ENCODE measurements at places on chromosomes 4 and X.

GRCh38 chr4:149005191-149005590 is 563.0 kb upstream of the NR3C2 start:
- DNase-seq, result no peak

GRCh38 chr4:2961811-2962441 is 1.3 kb downstream of the NOP14 start:
- DNase-seq, result no peak

- DNase-seq, result no peak
Measured at GRCh38 chr4:39657465-39657864, 18.8 kb upstream of the SMIM14 start.

DNA sequence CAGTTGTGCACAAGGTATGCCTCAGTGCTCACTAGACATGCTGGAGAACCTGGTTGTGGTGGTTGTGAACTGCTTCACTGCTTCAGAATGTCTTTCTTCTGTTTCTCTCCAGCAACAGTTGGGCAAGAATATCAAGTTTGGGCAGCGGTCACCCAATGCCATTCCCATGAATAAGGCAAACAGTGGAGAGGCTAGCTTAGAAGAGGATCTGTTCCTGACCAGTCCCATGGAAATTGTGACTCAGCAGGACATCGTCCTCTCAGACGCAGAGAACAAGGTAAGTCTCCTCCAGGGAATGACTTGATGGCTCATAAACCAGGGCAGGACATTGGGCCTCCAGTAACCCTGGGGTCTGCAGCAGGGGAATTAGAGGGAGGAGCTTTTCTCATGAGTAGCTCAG is 79.9 kb downstream of the AASDH start:
- DNase-seq, result no peak

- DNase-seq, result no peak
Measured at GRCh38 chr4:113173793-113174264, 124.4 kb downstream of the ANK2 start.

- DNase-seq, result no peak
Measured at GRCh38 chr4:47484168-47484567, 907 bp upstream of the ATP10D start.

DNA sequence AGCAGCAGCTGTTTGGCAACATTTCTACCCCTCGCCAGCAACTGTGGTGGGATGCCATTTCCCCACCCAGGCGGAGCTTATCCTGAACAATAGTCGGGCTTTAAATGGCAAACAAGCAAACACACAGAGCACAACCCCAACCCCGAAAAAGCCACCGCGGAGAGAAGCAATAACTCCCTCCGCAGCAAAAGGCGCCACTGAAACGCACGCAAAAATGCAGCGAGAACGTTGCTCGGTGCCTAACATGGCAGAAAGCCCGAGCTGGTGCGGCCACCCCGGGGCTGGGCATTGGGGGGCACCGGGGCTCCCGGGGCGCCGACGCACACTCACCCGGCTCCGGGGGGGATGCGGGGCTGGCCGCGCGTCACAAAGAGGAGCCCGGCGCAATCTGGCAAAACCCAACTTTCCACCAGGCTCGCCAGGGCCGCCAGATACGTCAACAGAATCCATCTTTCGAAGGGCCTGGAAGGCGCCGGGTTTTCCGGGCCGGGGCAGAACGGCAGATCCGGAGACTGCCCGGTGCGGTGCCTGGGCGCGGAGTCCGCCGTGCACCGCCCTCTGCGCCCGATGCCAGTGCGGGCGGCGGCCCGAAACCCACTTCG is 818 bp downstream of the RAI2 start:
- no peak for DNase-seq

GRCh38 chrX:21812628-21813027 is 26.8 kb upstream of the MBTPS2 start:
- no peak for DNase-seq

GRCh38 chr4:77481856-77482255 is 123.8 kb upstream of the CXCL13 start:
- DNase-seq, result no peak

- DNase-seq, result no peak
Measured at GRCh38 chrX:15644560-15644872, 20.1 kb downstream of the CLTRN start.

- no peak for DNase-seq
Measured at GRCh38 chrX:115021121-115021520, 3.7 kb upstream of the IL13RA2 start.

DNA sequence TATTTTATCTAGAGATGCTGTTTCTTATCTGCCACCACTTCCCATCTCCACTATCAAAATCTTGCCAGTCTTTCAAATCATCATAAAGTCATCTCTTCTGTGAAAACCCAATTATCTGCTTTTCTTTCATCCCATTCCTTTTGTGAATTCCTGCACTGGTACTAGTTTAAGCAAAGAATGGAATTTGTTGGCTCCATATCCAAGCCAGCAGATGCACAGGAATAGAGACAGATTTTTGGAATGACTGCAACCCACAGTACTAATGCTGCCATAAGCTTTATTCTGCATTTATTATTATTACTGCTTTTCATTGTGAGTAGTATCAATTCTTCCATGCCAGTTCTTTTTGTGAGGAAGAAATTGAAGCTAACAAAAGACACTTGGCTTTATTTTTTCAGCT is 616.7 kb downstream of the RAPGEF2 start:
- DNase-seq, result no peak

- DNase-seq, result no peak
Measured at GRCh38 chr4:89134775-89135319, 23.5 kb downstream of the TIGD2 start.

- no peak for DNase-seq
Measured at GRCh38 chr4:25033526-25033925, 2.8 kb upstream of the LGI2 start.

- DNase-seq, result no peak
Measured at GRCh38 chr4:159117564-159117963, 14.7 kb downstream of the RAPGEF2 start.

GRCh38 chr4:126207910-126208309 is 893.2 kb downstream of the FAT4 start:
- no peak for DNase-seq

DNA sequence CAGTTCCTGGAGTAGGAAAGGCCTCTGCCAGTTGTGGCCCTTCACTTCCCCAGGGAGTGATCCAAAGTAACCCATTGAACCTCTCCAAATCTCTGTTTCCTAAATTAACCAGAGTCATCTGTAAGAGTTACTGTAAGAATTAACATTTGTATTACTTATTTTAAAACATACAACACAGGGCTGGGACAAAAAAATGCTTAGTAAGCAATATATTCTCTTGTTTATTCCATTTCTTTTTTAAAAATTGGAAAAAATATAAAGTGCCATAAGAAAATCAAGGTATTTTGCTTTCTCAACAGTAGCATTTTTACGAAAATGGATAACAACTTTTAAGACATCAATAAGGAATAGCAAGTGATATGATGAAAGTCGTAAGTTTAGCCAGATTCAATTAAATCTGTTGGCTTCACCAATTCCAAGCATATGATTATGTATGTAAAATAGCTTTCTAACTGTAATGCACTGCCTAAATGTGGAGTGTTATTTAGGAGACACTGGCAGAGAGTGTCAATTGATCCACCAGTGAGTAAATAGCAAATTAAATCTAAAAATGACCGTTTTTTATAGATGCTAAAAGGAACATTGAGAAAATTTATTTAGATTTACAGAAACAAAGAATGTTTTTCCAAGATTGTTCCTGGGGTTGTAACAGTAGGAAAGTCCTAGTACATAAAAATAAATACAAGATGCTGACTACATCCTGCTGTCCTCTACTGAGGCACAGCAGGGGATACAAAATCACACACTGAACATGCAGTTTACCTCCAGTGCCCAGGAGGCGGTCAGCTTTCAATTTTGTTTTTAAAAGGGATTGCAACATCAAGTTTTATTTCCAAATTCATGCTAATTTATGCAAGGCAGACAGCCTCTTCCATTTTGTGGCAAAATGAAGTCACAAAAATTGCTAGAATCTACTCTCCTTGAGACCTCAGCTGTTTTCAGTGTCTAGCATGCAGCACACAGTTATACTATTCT is 53.7 kb downstream of the GPM6A start:
- DNase-seq, result no peak

DNA sequence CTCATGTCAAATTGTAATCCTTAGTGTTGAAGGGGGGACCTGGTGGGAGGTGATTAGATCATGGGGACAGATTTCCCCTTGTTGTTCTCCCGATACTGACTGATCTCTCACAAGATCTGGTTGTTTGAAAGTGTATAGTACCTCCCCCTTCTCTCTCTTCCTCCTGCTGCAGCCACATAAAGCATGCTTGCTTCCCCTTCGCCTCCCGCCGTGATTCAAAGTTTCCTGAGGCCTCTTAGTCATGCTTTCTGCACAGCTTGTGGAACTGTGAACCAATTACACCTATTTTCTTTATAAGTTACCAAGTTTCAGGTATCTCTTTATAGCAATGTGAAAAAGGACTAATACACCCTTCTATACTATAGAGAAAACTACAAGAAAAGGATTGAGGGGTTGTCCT is 1170.5 kb upstream of the AGA start:
- DNase-seq, result no peak

GRCh38 chrX:17547658-17548057 is 172.7 kb downstream of the NHS start:
- DNase-seq, result no peak

DNA sequence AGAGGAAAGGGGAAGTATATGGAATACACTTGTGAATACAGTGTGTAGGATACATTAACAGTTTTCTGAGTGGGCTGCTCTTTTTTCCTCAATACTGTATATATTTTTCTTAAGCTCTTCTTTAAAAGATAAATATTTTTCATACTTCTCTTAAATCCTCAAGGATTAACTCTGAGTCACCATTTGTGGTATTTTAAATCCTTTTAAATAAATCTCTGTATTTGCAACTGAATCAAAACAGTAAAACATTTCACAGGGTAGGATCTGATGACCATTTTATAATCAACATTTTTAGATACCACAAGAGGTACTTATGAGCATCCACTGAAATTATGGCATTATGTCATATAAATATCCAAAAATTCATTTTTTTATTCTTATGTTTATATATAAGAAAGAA is 87.6 kb downstream of the GAB1 start:
- no peak for DNase-seq

DNA sequence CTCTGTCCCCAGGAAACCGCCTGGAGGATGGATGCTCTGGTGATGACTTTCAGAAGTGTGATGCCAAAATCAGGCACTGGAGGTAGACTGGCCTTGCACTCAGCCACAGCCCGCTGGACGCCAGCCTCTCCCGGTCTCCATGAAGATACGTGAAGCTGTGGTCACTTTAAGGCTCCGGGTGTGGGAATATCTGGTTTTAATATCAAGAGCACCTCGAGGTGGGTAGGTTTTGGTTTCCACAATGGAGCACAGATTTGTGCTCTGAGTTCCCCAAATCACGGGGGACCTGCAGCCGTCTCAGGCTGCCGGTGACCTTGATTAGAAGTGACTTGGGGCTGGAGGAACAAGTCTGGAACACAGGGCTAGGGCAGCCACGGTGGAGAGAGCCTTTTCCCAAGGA is 6.8 kb upstream of the HMX1 start:
- DNase-seq, result no peak

DNA sequence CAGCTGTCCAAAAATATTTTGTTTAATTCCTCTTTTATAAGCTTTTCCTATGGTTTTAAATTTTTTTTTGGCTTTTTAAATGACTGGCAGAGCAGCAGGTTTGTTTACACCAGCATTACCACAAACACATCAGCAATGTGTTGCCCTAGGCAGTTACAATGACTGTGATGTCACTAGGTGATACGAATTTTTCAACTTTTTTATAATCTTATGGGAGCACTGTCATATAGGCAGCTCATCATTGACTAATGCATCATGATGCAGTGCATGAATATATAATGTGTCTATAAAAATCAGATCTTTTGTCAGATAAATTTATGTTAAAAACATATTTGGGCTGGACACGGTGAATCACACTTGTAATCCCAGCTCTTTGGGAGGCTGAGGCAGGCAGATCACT is 231.6 kb upstream of the SLIT2 start:
- no peak for DNase-seq

- DNase-seq, result no peak
Measured at GRCh38 chrX:8755116-8755515, 23.2 kb upstream of the ANOS1 start.

DNA sequence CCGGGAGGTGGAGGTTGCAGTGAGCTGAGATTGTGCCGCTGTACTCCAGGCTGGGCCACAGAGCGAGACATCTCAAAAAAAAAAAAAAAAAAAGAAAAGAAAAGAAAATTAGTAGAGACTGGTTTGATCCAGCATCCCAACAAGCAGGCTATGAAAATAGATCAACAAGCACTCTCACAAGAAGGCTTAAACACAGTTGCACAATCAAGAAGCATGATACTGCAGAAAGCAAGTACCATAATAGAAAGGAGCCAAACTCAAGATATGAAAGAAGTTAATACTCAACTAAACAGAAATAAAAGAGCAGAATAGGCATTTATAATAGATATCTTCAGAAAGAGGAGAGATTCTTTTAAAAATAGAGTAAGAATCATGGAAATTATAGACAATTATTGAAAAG is 10.6 kb downstream of the TLR6 start:
- no peak for DNase-seq

GRCh38 chrX:10023821-10024220 is 56.7 kb downstream of the CLDN34 start:
- no peak for DNase-seq

DNA sequence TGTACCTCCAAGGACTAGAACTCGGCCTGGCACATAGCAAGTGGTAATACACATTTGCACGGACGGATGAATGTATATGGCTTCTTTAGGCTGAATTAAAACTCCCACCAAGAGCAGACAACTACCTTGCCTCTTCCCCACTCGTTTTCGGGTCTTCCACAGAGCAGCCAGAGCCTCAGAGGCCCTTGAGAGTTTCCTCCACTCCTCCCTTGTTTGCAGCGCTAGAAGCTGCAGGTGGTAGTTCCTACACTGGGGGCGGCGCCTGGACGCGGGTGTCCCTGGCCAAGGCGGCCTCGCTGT is 10.2 kb upstream of the INTU start:
- no peak for DNase-seq

GRCh38 chrX:70449457-70449966 is 4.9 kb downstream of the DLG3 start:
- no peak for DNase-seq

GRCh38 chr4:126894963-126895362 is 737.8 kb upstream of the INTU start:
- DNase-seq, result no peak

- DNase-seq, result no peak
Measured at GRCh38 chr4:187415231-187415630, 580.3 kb upstream of the ZFP42 start.

DNA sequence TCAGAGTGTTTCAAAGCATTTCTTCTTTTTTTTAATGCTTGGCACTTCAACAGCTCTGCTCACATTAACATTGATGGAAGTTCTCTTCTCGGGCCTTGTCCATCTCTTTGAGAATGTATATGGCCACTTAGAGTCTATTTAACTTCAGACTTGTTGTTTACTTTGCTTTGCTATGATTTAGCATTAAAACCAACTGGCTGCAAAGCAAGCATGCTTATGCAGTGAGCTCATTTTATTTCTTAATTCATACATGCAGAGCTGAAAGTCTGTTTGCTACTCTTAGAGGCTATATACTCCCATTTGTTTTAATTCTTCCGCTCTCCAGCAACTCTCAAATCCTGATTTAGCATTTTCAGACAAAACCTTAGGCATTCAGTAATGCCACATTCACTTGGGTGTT is 107.6 kb upstream of the PACRGL start:
- DNase-seq, result no peak

- no peak for DNase-seq
Measured at GRCh38 chr4:81631958-81632441, 160.3 kb upstream of the RASGEF1B start.

Measured in NCI-H1436 treated with DMSO at 0.1 percent for 48 hours (cell line).